ENCODE measurements at places on chromosomes 7 and 10. TPM values are rescaled to one million over a fixed set of nuclear protein-coding genes. Genes with fewer than 3 reads are reported as not detected.

Gene WDFY4
- total RNA-seq, result under 0.01 TPM

GRCh38 chr7:68684996-68685395 is 913.3 kb upstream of the AUTS2 start:
- no peak for DNase-seq

DNA sequence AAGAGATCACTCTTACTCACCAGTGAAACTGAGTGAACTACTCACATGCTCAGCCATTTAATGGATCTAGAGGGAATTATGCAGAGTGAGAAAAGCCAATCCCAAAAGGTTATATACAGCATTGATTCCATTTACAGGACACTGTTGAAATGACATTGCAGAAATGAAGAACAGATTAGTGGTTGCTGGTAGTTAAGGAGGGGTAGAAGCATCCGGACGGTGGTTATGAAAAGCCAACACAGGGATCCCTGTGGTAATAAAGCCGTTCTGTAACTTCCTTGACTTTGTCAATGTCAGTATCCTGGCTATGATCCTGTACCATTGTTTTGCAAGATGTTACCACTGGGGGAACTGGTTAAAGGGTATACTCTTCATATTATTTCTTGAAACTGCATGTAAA is 253.4 kb downstream of the USP6NL start:
- DNase-seq, result no peak

GRCh38 chr7:121366852-121367431 is 29.2 kb downstream of the FAM3C start:
- DNase-seq, result peak; percentile 47

GRCh38 chr7:4803397-4804241 is 28.2 kb downstream of the AP5Z1 start:
- DNase-seq, result no peak

Gene SRI
- 114 TPM for total RNA-seq

Gene HOXA10
- not detected for total RNA-seq

DNA sequence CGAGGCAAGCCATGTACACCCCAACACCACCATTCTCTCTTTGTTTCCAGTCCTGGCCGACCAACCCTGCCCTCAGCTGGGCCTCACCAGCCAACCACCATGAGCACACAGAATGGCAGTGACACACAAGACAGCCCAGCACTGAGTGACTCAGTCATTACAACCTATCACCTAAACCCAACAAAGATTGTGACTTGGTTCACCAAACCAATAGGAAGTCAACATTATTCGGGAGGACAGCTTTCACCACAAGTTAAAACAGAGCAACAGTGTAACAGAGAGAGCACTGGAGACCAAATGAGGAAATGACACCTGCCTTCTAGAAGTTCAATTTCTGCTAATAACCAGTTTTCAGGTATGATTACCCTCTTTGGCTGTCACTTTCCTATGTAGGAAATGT is 72.1 kb downstream of the DNMBP start:
- DNase-seq, result no peak

DNA sequence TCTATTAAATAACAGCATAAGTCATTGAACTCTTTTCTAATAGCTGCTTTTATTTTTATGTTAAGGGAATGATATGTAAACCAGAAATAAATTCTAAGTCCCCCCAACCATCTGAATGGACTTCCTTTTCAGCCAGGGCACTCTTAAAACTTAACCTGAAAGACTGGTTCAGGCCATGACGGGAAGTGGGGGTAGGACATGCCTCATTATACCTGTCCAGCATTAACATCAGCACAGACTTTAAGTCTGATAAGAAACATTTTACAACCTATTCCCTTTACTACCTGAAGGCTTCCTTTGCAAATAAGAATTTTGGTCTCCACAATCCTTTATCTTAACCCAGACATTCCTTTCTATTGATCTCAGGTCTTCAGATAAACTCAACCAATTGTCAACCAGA is 56.0 kb upstream of the CYP2C18 start:
- DNase-seq, result peak; percentile 35

Gene GRK5
- 1.5 TPM for total RNA-seq

Data from bronchial epithelial cell (primary cell).